ENCODE measurements at places on chromosomes 1 and 21. TPM values are rescaled to one million over a fixed set of nuclear protein-coding genes. Genes with fewer than 3 reads are reported as not detected.

DNA sequence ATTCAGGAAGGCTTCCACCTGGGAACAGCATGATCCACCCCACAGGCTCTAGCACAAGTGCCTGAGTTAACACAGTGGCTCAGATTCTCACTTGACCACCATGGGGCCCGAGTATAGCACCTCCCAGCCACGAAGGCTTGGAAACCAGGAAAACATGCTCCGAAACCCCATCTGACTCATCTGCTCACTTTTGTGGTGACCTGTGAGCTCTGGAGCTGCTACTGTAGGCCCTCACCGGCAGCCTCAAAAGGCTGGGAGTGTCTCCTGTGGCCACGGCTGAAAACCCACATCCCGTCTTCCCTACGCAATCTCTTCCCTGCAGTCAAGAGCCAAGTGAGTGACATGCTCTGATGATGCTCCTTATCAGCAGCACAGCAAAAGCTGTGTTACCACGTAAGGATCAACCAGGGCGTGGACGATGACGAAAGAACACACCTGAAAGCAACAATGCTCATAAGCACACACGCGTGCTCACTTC, 81.4 kb downstream of the TGFBR3 start:
- no peak for DNase-seq

Gene LCE2B
- total RNA-seq: not detected

Gene B4GALT3
- 32.1 TPM for total RNA-seq

- DNase-seq: no peak
Measured at GRCh38 chr1:18641005-18641941, 10.6 kb downstream of the PAX7 start.

Gene C4BPA
- not detected for total RNA-seq

Gene ANGPTL1
- 23.4 TPM for total RNA-seq

GRCh38 chr1:218967836-218968235, 205.8 kb upstream of the LYPLAL1 start:
- no peak for DNase-seq

- DNase-seq: no peak
Measured at GRCh38 chr1:225845571-225846259, 35.8 kb downstream of the EPHX1 start.

DNA sequence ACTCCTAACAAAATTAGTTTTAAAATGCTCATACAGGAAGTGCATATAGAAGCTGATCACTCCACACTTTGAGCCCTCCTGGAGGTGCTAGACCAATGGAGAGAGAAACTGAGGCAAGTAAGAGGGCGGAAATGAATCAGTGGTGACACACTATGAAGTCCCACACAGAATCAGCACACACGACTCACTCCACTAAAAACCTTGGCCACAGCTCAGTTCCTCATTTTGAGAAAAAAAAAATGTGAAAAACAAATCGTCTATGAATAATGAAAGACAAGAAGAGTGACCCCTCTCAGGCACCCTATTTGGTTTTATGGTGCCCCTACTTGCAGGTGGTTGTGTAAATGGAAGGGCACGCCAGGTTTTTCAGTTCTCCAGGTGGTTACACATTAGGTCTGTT, 675.1 kb upstream of the BRINP3 start:
- DNase-seq: no peak

Gene CTH
- total RNA-seq: 2.5 TPM

DNA sequence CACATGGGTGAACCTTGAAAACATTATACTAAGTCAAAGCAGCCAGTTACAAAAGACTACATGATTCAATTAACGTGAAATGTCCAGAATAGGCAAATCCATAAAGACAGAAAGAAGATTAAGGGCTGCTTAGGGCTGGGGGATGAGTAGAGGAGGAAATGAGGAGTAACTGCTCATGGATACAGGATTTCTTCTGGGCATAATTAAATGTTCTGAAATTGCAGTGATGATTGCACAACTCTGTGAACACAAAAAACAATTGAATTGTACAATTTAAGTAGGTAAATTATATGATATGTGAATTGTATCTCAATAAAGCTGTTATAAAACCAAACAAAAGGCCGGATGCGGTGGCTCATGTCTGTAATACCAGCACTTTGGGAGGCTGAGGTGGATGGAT, 52.2 kb downstream of the RERE start:
- DNase-seq: no peak

DNA sequence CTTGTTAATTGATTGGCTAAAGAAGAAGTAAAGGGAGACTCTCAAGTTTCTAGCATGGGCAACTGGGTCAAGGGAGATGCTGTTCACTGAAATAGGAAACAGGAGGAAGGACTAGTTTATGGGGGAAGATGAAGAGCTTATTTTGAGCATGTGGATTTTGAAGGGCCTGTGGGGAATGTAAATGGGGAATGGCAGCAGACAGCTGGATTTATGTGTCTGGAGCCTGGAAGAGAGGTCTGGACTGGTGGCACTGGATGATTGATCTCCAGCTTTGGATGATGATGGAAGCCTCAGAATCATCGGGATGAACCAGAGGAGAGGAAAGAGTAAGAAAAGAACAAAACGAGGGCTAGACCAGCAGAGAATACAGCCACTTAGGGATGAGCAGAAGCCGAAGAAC, 54.9 kb upstream of the ENAH start:
- no peak for DNase-seq

Gene MRPS14
- 25.6 TPM for total RNA-seq

Gene HAO2
- total RNA-seq: not detected

- no peak for DNase-seq
Measured at GRCh38 chr1:22887491-22887890, 85.2 kb downstream of the LACTBL1 start.

GRCh38 chr1:40593449-40594186, 62.2 kb downstream of the ZNF684 start:
- no peak for DNase-seq

- DNase-seq: peak; percentile 94
Measured at GRCh38 chr1:155134880-155135414, 705 bp upstream of the SLC50A1 start.

DNA sequence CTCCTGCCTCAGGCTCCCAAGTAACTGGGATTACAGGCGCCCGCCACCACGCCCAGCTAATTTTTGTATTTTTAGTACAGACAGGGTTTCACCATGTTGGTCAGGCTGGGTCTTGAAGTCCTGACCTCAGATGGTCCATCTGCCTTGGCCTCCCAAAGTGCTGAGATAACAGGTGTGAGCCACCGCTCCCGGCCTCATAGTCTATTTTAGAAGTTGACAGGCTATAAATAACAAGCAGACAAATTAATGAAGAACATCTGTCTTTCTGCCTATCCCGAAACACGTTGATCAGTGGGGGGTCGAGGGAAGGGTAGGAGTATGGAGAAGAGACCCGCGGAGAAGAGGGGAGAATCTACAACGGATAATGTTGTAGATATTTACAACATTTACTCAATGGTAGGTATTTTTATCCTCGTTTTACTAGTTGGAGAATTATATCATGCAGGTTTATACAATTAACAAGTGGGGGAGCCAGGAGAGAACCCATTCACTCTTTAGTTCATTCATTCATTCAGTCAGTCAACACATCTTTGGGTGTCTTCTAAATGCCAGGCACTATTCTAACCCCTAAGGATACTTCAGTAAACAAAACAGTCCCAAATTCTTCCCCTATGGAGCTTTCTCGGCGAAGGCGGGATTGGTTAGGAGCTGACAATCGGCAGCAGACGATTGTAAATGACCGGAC, 497 bp upstream of the IFNAR2 start:
- DNase-seq: no peak

DNA sequence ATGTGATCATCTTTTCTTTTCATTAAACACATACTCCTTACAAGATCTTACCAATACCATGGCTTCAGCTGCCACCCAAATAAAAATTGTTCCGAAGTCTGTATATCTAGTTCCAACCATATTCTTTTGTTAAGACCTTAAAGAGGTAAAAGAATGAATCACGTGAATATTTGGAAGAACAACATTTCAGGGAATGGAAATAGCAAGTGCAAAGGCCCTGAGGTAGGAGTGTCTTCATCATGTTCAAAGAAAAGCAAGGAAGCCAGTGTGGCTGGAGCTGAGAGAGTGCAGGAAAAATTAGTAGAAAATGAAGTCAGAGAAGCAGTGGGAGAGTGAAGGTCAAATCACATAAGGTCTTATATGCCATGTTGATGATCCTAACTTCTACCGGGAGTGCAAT, 50.9 kb downstream of the SLAMF6 start:
- no peak for DNase-seq

DNA sequence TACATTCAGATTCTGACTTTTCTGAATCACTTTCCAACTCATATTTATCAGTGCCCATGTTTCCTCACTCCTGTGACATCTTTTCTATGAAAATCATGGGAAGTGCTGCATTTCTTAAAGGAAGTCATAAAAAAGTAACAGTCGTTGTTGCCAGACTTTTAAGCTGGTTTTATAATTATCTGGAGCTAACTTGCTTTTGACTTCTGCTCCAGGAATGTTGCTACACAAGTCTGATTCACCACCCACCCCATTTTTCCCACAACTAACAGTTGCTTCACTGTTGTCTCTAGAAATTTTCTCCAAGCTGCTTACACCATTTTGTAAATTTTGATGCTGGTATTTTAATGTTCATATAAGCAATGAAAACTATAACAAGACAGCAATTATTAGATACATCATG, 12.2 kb downstream of the FCRLB start:
- DNase-seq: no peak

DNA sequence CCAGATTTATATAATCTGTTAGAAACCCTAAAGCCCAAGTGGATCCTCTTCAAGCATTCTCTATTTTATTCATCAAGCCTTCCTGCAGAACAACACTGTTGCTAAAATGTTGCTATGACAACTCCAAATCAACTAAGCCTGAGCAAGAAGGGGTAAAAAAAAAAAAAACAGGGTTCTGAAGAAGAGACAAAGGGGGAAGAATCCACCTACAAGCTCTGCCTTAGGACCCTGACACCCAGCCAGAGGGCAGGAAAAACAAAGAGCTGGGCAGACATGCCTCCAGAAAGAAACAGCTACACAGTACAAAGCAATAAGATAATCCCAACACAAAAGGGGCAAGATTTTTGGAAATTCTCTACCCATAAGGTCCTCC, 1.3 kb downstream of the USF1 start:
- DNase-seq: no peak

DNA sequence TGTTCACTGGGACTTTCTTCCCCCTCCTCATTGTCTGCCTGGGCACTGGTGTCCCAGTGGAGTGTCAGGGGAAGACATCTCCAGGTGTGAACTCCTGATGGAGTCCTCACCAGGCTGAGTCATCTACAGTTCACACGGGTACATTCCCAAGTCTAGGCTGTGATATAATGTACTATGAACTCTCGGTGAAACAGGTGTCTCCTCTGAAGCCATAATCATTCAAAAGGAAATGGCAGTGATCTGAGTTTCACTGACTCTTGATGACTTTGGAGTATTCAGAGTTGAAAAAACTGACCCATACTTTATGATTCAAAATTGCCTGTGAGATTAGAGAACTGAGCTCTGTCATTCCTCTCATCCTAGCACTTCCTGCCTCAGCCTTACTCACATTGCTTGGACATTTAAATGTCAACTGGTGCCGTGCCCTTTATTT, 9.1 kb downstream of the LAMC2 start:
- DNase-seq: no peak

Gene FMOD
- total RNA-seq: 95.2 TPM

- no peak for DNase-seq
Measured at GRCh38 chr1:7315946-7316345, 455.1 kb upstream of the VAMP3 start.

DNA sequence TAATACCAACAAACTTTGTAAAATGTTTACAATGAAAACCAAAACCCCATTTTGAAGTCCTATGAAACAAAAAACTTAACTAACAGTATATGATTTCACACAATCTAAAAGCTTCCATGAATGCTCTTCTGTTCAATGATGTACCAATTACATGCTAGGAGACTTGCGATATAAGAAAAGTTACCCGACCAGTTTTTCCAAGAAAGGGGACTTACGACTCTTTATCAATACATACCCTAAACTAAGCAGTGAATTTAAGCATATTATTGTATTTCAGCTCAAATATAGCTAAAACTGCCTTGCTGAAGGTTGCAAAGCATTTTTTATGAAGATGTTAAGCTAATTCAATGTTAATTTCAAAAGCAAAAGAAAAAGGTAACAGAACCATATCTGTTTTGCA, 15.6 kb downstream of the SSX2IP start:
- no peak for DNase-seq

- no peak for DNase-seq
Measured at GRCh38 chr1:169110236-169110635, 3.7 kb downstream of the ATP1B1 start.

Gene IRF6
- 0.74 TPM for total RNA-seq

DNA sequence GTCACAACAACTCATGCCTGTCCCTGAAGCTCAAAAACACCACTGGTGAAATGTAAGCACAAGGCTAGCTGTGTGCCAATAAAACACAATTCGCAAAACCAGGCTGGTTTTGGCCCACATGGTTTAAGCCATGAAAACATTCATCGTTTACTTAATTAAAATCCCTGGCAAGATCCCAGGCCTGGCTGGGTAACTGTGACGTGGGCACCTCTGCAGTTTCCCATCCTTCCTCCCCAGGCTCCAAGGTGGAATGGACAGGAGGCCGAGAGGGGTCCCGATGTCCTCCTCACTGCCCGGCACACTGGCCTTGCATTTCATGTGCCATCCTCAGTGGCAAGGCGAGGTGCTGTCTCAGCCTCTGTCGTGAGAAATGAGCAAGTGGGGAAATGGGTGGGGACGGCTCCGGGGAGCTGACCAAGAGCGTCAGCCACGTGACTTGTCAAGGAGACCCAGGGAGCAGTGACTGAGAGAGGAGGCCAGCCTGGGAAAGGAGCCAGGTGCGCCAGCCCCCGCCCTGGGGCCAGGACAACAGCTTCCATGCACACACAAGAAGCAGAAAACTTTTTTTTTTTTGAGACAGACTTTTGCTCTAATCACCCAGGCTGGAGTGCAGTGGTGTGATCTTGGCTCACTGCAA, 153.1 kb upstream of the RAB4A start:
- DNase-seq: no peak

DNA sequence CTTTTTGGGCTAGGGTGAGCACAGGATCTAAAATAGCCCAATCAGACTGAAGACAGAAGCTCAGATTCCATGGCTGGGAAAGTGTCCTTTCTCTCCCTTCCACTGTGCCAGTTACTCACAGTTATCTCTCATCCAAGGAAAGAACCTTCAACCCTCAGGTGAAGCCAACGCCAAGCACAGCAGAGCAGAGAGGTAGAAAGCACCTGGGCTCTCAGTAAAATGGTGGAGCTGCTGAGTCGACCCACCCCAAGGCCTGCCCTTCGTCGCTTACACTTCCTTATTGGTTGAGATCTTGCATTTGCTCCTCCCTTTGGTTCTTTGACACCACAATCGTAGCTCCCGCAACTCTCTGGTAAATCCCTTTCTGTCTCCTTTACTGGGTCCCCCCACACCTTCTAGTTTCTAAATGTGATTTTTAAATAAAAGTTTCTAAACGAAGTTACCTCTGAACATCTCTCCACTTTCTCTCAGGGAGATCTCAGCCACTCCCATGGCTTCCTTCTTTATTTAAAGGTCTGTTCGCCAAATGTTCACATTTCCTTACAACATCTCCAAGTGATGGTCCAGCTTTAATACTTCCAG, 27.5 kb upstream of the SLC30A1 start:
- no peak for DNase-seq

Gene PYHIN1
- total RNA-seq: 1.4 TPM

Gene OR2T11
- total RNA-seq: not detected
